ENCODE measurements at places on chromosomes 5 and 9.

GRCh38 chr9:101275769-101276250, 109.0 kb downstream of the BAAT start:
- DNase-seq = no peak

DNA sequence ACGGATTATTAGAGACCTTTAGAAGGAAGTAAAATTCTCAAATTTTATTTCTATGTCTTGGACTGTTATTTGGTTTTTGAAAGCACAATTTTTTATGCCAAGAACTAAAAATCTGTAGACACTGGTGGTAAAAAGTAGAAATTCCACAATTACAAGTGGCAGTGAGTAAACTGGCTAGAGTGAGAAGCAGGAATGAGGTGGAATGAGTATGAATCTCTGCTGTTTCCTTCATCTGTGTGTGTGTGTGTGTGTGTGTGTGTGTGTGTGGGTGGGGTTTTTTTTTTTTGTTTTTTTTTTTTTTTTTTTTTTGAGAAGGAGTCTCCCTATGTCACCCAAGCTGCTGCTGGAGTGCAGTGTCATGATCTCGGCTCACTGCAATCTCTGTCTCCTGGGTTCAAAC, 94.2 kb downstream of the TLE4 start:
- DNase-seq = no peak

- DNase-seq = no peak
Measured at GRCh38 chr5:31161781-31162181, 31.7 kb upstream of the CDH6 start.

DNA sequence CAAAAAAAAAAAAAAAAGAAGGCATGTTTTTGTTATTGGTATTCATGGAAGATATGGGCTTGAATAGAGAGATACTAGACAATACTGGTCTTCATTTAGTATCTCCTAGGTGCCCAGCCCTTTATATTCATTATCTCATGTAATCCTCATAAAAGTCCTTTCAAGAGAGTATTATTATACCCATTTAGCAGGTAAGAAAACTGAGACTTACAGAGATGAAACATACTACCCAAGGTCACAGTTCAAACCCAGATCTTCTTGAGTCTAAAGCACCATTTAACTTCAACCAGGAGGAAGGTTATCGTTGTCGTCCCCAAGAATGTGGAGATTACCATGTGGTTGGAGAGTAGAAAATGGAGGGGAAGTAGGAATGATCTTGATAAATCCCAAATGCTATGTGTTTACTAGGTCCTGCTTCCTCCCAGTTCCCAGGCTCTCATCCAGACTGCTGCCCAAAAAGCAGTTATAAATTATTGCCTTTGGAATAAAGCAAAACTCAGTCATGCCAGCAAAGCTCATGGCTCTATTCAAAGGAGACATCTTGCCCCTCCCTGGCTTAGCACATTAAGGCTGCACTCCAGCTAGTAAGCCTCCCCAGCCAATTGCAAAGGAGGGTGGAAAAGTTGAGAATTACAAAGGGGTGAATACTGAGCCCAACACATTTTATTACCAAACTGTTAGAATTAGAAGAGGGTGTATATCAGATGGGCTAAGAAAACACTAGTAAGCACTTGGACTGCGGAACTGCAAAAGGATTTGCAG, 163.9 kb downstream of the PIK3R1 start:
- peak; percentile 84 for DNase-seq

GRCh38 chr5:128007939-128008338, 75.6 kb upstream of the SLC12A2 start:
- DNase-seq = no peak

DNA sequence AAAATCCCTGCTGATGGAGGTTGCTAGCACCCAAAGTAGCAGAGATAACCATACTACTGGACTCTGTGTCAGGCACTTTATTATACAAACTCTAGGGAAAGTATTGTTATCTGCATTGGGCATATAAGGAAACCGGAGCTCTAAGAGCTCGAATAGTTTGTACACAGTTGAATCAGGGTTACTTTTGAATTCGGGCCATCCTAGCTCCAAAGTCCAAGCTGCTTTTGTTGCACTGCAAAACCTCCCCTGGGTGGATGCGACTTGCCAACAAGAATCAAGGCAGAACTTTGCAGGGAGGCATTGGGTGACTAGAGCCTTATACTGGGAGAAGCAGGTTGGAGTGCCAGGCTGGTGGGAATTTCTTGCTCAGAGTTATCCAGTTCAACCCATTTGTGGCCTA, 435.1 kb downstream of the SPATA31D1 start:
- DNase-seq = no peak

DNA sequence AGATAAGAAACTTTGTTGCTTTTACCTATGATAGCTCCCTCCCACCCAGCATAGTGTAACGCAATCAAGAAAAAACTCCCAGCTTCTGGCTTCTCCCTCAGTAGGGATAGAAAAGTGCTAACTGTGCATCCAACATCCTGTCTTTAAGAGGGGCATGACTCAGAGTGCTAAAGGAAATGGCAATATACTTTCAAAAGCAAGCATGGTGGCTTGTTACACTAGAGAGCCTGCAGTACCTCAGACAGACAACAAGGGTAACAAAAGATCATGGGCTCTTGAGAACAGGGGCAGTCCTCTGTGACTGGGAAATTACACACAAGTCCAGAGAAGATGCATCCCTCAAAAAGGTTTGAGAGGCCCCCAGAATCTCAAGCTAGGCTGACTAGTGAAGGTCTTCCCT, 37.8 kb downstream of the PRELID2 start:
- no peak for DNase-seq

GRCh38 chr5:133845271-133845670, 123.2 kb downstream of the C5orf15 start:
- no peak for DNase-seq

- DNase-seq = no peak
Measured at GRCh38 chr9:92679413-92680165, 9.7 kb upstream of the IPPK start.

GRCh38 chr5:17396247-17396646, 101.8 kb upstream of the TAF11L2 start:
- no peak for DNase-seq

- DNase-seq = no peak
Measured at GRCh38 chr9:75147638-75148037, 59.3 kb downstream of the OSTF1 start.

DNA sequence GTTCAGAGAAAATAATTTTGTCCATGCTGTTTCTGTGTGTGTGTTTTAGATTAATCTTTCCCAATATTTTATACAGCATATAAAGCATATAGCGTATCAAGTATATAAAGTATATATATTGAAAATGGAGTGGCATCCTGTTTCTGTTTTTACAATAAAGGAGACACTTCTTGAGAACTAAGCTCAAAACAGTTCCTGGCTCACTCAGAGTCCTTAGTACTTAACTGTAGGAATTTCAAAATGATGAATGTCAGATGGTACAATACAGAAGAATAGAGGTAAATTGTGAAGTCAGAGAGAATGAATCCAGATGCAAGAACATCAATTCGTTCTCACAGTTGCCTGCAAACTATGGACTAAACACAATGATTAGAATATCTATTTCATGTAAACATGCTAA, 68.7 kb upstream of the TAS2R1 start:
- no peak for DNase-seq

DNA sequence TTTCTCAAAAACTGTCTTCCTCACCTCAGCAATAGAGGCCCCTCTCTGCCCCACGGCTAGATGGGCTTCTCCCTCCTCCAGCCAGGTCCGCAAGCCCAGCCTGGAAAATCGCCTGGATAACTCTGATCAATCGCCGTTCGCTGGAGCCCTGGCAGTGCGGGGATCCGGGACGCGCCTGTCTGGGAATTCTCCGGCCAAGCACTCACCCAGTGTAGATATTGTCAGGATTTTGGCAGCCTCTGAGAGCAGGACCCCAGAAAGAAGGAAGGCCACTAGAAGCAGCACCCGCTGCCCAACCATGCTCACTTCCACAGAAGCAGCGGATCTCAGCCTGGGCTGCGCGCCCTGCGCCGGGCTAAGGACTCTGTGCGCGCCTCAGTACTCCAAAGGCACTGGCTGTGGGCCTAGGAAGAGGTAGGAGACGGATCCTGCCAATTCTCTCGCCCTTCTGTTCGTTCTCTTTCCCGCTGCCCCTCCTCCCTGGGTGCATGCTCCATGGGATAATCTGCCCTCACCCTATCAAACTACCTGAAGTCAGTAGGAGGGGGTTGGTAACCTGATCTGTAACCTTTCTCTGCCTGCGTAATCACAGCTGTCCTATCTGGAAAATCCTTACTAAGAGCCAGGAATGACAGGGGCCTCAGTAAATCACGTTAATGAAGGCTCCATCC, at the start of gene UGT3A1:
UGT3A1 (minus strand) TSS at position 450 of the 671 bp plus-strand sequence; CDS start at position 300, 150 bp downstream.
- no peak for DNase-seq

GRCh38 chr9:20620650-20621470, 1.4 kb downstream of the MLLT3 start:
- DNase-seq = no peak

GRCh38 chr5:57486027-57486602, 3.5 kb upstream of the ACTBL2 start:
- no peak for DNase-seq

GRCh38 chr9:126754436-126755316, 50.2 kb upstream of the ZBTB43 start:
- DNase-seq = no peak

DNA sequence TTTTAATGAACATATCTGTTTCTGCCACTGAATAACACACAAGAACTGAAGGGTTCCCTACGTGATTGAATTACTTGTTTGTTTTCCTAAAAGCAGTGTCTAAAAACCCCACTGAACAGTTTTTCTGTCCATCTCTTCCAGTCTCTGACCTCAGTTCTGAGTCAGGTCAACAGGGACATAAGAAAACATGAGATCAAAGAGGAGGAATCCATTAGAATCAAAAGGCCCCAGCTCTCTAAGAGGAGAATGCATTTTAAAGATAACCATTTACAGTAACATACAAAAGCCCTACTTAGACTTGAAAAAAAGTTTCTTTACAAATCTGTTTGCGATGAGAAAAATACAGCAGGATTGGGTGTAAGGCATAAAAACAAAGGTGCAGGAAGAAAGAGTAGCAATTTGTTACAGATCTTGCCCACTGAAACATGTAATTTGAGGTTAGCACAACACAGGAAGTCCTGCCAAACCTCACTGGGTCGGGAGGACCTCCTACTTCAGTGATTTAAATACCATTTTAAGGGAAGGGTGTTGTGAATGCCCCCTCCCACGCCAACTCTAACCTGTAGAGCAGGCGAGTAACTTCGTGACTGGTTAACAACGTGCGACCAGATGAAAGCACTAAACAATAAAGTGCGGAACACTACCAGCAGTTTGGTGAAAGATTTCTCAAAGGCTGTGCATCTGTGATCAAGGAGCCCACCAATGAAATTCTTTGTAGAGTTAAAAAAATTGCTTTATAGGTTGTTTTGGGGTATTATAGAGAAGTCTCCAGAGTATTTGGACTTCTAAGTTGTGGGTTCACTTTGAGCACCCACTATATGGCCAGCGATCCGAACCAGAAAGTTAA, 1.3 kb downstream of the QSOX2 start:
- DNase-seq = no peak

DNA sequence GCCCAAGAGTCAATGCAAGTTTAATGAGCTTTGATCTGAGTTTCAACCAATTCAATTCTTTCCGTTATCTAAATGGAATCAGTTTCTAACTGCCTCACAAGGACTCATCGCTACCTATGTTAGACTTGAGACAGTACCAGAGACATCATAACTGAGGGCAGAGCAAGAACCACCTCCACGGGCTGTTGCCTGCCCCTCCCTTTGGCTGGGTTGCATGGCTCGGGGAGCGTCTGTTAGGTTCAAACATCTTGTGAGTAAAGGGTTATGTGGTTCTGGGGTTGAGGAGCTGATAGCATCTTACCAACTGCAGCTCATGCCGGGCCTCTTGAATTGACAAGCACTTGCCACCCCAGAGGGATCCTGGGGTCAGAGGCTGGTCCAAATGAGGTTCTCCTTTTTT, 457.9 kb downstream of the ENC1 start:
- no peak for DNase-seq

- DNase-seq = no peak
Measured at GRCh38 chr9:14107977-14108376, 206.0 kb downstream of the NFIB start.

DNA sequence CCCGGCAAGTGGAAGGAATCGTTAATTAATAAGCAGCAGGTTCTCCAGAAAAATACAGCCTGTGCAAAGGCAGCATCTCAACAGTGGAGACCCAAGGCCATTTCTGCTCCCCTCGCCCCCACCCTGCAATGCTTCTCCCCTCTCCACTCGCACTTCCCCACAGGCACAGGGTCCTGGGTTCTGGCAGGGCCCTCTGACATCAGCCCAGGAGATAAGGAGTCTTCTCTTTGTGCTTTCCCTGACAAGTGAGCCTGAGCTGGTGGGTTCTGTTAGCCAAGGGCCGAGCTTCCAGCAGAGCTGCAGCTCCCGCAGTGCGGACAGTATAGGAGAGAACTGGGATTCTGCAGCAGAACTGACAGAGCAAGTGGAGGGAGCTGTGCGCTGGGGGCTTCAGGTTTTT, 257.5 kb downstream of the NSG2 start:
- DNase-seq = no peak

Measured in urinary bladder (tissue), 4 donors.